Stimulated activated CD8-positive, alpha-beta memory T cell treated with anti-CD3 and anti-CD28 coated beads, Interleukin-7, amount 100 ng/mL, for 1 hour (primary cell): ENCODE measurements at places on chromosomes 7 and 10.

DNA sequence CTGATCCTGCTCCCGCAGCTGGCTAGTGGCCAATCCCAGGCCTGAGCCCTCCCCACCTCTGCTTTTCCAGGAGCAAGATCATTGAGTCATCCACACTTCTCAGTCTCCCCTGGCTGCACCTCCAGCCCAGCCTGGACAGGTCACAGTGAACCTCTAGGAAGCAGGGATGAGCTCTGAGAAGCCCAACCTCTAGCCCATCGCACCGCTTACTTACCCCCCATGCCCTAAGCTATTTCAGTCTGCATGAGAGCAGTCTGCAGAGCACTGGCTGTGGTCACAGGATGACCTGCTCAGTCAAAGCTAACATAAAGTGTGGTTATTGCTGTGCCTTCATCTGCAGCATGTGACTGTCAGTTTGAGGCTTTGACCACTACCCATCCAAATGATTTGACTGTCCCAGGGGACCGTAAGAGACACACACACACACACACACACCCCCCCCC lies 129.2 kb downstream of the SORBS1 start:
- no peak for DNase-seq

DNA sequence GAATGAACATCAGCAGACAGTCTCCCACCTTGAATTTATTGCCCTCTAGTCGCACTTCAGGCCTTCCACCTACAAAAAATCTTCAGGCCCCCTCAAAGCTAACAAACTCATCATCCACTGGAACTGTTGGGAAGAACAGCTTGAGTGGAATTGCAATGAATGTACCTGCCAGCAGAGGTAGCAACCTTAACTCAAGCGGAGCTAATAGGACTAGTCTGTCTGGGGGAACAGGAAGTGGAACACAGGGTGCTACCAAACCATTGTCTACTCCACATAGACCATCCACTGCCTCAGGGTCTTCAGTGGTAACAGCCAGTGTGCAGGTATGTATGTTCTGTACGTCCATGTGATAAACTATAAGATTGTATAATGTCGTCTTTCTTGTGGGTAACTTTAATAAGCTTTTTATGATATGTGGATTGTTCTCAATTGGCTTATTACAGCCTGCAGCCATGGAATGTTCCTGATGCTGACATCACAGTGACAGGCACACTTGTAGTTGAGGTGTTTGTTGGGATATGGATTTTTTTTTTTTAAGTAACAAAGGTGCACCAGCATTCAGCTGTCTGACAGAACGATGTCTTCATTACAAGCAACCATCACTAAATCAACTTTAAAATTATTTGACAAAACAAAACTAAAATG lies 53.3 kb downstream of the UBN2 start:
- DNase-seq = no peak

- no peak for DNase-seq
Observed at GRCh38 chr7:37971491-37971890, 51.1 kb downstream of the EPDR1 start.

GRCh38 chr7:46153951-46154787 lies 233.1 kb upstream of the IGFBP3 start:
- DNase-seq = no peak

DNA sequence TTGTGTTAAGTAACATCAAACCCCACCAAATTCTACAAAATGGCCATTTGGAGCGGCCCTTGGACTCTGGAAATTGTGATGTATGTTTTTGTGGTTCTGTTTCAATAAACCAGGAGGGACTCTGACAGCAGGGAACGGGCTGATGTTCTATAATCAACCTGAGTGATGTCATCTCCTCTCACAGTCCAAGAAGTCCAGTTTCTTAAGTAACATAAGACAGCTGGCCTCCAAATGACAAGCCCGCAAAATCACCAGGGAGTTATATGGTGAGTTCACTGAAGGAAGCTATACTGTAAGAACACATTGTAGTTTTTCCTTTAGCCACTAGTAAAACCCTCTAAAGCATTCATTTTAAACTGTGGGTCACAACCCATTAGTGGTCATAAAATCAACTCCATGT lies 34.0 kb downstream of the GOT1 start:
- DNase-seq = no peak

DNA sequence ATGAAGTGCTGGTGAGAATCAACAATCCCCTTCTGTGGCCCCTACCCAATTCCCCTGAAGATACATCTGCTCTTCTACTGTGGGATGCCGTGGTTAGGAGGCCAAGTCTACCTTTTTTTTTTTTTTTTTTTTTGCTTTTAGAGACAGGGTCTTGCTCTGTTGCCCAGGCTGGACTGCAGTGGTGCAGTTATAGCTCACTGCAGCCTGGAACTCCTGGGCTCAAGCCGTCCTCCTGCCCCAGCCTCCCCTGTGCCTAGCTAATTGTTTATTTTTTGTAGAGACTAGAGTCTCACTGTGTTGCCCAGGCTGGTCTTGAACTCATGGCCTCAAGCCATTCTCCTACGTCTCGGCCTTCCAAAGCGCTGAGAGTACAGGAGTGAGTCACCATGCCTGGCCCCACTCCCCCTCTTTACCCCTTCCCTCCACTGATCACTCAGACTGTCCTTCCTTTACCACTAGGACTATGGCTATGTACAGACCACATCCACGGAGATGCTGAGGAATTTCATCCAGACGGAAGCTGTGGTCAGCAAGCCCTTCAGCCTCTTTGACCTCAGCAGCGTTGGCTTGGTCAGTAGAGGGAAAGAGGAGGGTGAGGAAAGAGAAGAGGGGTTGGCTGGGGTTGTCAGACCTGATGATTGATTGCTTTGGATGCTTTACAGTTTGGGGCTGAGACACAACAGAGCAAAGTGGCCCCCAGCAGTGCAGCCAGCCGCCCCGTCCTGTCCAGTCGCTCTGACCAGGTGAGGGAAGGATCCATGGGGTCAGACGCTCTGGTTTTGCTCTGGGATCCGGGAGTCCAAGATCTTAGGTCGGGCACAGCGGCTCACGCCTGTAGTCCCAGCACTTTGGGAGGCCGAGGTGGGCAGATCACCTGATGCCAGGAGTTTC lies 1.8 kb downstream of the AP4M1 start:
- DNase-seq = no peak

- DNase-seq = no peak
Observed at GRCh38 chr7:28711114-28711513, 247.0 kb downstream of the TRIL start.

- DNase-seq = no peak
Observed at GRCh38 chr7:98802781-98803110, 67.1 kb downstream of the TMEM130 start.

DNA sequence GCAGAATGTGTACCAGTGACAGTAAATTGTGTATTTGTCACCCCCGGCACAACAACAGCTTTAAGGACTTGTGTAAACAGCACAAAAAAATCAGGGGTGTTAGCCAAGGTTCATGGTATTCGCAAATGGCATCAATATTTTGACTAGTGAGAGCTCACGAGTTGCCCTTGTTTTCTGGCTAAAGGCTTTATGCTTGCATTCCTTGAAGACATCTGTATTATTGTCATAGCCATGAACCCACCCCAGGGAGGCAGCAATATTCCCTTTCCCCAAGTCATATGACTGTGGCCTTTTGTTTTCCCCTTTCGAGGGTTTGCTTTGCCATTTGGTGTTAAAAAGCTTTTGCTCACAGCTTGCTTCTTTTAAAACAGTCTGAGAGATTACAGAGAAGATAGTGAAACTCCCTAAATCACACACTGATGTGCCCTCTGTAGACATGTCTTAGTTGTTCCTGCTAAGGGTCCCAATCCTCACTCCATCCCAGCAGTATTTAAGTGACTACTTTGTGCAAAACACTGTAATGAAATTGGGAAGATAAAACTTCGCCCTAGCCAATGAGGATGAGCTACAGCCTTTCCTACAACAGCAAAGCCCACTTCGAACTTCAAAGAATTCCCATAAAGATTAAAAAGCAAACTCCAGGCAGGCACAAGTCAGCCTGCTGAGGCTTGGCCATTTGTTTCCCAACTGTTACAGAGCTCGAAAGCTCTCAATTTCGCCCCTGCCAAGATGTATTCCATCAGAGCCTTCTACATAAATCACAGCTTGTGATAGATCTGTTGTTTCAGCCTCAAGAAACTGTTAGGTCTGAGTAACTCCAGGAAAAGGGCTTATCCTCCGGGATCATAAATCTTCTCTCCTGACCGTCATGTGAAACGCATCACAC lies 172.3 kb downstream of the ADAM12 start:
- DNase-seq = no peak

DNA sequence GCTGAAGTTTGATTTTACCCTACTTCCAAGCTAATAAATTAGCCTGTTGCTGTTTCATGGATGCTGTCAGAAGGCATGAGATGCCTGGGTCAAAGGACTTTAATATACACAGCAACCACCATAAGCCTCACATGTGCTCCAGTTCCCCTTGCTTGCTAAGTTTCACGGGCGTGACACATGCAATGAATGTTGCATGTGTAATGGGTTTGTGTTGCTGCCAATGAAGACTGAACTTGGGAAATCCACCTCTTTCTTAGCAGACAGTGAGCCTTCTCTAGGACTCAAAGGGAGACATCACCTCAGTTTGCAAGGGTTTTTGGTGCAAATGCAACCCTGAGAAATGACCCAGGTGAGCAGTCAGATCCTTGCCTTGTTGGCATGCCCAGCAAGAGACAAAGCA lies 505.5 kb upstream of the PODXL start:
- DNase-seq = no peak

DNA sequence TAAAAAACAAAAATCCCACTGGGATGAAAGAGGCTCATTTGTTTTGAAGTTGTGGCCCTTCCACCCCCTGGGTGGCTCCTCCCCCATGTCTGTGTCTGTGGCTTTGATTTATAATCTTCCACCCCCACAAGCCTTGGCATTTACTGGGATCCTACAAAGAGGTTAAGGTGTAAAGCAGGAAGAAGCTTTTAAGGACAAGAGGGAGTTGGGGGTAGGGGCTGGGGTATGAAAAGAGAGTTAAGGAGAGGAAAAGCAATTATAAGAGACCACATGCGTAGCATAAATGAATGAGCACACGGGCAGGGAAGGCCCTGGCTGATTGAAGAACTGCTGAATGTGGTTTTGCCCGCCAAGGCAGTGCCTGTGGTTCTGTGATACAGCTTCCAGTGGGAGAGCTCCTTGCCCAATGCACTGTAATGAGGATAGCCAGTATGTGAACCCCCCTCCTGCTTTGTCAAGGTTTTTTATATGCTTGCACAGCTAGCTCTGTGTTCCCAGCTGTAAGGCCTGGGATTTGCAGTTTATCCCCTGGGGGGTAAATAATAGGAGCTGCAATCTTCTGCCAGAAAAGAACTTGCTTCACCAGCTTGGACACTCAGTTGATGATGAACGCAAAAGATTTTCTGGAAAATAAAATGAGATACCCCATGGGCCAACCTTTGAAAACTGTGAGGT lies 34.7 kb upstream of the KMT2E start:
- no peak for DNase-seq

- DNase-seq = no peak
Observed at GRCh38 chr7:31500656-31501055, 13.2 kb upstream of the ITPRID1 start.

GRCh38 chr10:102656791-102657371 lies 12.6 kb downstream of the TRIM8 start:
- DNase-seq = no peak

DNA sequence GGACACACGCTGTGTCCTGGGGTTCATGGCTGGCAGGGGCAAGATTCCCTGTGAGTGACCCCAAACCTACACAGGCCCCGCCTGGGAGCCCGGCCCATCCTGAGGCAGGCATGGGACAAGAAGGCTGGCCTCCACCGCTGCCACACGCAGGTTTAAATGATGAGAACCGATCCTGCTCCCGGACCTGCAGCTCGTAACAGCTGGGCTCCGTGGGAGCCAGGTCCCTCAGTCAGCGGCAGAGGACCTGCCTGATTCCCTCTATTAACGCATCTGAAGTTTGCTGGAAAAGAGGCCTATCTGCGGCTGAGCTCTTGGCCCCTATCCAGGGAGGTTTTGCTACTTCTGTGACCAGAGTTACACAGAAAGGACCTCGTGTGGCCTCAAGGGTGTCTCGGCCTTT lies 112.3 kb downstream of the VIPR2 start:
- DNase-seq = no peak

- DNase-seq = no peak
Observed at GRCh38 chr10:90587081-90587491, 270.8 kb downstream of the HTR7 start.

DNA sequence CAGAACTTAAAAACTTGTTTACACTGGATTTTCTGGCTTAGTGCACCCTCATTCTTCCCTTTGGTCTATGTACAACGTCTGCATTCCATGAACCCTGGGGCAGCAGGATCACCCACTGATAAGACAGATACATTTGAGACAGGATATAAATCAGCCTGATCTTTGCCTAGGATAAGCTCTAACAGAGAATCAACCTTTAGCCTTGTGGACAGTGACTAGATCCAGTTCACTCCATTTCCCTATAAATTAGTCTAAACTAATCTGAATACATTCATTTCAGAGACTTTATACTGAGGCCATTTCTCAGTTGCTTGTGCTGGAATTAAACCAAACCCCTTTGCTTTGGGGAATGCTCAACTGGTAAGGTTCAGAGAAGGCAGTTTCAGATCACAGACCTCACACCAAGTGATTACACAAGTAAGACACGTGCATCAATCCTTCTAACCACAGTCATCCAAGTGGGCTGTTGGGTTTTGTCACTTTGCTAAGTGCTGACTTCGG lies 639.8 kb upstream of the FZD8 start:
- DNase-seq = no peak

DNA sequence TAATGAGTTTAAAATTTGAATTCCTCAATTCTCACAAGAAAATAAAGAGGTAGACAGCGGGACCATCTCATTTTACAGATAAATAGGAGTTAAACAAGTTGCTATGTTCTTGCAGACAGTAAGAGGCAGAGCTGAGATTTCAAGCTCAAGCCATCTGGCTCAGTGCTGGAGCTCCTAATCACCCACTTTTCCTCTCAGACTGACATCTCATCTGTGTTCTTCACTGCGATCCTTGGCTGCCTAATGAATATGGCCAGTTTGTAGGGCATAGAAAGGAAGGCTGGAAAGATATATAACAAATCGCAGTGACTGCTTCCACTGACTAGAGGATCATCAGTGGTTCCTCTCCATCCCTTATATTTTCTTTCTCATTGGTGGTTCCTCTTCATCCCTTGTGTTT lies 151.2 kb downstream of the MPP7 start:
- no peak for DNase-seq

DNA sequence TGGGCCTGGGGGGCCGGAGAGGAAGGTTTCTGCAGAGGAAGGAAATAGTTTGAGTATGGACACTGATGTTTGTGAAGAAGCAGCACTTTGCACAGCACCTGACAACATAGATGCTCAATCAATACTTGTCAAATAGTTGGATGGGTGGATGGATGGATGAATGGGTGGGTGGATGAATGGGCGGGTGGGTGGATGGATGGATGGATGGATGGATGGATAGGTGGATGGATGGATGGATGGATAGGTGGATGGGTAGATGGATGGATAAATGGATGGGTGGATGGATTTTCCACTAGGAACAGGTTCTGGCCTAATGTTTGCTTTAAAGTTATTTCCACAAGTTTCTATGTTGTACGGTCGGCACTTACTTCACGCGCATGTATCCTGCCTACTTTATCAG lies 45.3 kb downstream of the COL17A1 start:
- DNase-seq = no peak

DNA sequence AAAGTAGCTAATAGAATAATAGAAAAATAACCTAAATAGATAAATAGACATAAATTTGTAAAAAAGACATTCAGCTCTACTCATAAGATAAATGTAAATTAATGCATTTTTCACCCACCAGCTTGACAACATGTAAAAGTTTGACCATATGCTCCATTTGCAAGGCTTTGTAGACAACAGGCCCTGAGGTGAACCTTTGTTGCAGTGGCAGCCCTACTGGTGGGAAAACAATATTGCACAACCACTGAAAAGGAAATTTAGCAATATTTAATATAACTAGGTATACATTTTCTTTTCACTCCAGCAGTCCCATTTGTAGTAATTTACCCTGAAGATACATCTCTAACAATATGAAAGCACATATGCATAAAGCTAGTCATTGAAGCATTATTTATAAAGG lies 39.0 kb upstream of the ADRA2A start:
- no peak for DNase-seq
